ENCODE measurements at places on chromosomes 16 and 17.

DNA sequence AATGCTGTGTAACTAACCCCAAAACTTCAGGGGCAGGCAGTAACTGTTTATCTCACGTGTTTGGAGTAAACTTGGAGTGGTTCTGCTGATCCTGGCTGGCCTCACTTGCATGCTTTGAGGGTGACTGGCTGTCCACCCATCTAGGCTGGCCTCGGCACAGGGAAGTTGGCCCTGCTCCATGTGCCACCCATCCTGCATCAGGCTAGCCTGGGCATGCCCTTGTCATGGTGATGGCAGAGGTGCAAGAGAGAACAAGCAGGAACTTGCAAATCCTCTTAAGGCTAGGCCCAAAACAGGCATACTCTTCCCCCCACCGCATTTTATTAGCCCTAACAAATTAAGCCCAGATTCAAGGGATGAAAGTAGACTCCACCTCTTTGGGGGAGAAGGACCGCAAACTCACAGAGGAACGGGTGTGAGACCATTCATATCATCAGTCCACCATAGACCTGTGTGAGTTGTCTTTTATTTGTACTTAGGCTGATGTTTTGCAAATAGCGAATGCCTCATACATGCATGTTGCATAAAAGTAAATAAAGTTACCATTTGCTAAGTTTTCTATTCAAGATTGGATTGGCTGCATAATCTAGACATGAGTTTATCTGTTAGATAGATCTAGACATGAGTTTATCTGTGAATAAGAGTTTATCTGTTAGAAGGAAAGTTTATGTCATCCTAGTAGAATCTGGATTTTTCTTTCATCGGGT lies 221.0 kb downstream of the CCDC182 start:
- no peak for DNase-seq

GRCh38 chr16:57653936-57654335 lies 14.2 kb upstream of the ADGRG3 start:
- DNase-seq, result no peak

- DNase-seq, result no peak
These were observed 6.0 kb downstream of the RNF157 start for GRCh38 chr17:76234354-76234679.

GRCh38 chr16:69847643-69848042 lies 85.5 kb downstream of the WWP2 start:
- DNase-seq, result no peak

DNA sequence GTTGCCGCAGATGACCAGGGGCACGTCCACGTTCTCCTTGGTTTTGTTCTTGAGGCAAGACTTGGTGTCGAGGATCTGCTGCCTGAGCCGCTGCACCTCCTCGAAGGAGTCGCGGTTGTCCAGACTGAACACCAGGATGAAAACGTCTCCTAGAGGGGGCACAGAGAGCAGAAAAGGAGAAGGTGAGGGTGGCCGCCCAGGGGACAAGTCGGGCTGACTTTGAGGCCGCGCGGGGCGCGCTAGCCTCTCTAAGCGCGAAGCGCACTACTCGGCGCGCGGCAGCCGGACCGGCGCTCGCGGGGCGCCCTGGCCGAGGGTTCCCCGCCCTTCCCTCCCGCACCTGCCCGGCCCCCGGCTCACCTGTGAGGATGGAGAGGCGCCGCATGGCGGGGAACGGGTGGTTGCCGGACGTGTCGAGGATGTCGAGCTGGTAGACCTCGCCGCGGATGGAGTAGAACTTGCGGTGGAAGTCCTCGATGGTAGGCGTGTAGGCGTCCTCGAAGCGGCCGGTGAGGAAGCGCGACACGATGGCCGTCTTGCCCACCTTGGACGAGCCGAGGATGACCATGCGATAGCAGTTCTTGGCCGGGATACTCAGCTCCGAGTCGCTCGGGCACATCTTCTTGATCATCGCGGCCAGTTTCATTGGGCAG lies 533 bp downstream of the RASD1 start:
- DNase-seq, result no peak

- DNase-seq, result no peak
These were observed 98.7 kb upstream of the SDK2 start for GRCh38 chr17:73742948-73743381.

GRCh38 chr16:31377210-31377903 lies 15.8 kb upstream of the ITGAD start:
- no peak for DNase-seq

GRCh38 chr16:85601272-85601639 lies 11.9 kb upstream of the GSE1 start:
- DNase-seq, result no peak

- peak; percentile 53 for DNase-seq
These were observed 80.8 kb upstream of the HSBP1 start for GRCh38 chr16:83727018-83727417.

DNA sequence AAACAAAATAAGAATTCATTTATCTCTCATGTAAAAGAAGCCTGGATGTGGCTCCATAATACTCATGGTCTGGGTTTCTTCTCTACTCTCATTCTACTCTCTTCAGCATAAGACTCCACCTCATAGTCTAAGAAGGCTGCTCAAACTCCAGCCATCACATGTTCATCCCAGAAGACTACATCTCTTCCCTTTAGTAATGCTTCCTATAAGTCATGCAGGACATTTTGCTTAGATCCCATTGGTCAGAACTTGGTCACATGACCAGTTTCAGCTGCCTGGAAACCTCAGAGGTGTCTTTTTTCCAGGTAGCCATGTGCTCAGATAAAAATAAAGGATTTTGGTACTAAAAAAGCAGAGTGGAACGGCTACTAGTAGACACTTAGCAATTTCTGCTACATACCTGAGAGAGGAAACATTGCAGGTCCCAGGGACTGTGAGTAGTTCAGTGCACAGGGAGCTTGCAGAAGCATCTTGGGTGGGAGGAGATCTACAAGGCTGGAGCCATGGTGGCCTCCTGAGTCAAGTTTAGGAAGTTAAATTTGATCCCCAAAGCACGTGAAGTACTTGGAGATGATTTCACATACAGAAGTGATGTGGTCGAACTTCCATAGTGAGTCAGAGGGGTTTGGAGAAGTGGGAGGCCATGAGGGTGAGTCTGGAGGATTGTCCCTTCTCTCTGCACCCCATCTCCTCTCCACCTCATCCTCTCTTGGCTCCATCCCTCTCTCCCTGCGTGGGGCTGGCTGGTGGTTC lies 110.2 kb downstream of the CCDC182 start:
- DNase-seq, result peak; percentile 74

- DNase-seq, result no peak
These were observed 186.1 kb downstream of the RPTOR start for GRCh38 chr17:80730739-80731138.

DNA sequence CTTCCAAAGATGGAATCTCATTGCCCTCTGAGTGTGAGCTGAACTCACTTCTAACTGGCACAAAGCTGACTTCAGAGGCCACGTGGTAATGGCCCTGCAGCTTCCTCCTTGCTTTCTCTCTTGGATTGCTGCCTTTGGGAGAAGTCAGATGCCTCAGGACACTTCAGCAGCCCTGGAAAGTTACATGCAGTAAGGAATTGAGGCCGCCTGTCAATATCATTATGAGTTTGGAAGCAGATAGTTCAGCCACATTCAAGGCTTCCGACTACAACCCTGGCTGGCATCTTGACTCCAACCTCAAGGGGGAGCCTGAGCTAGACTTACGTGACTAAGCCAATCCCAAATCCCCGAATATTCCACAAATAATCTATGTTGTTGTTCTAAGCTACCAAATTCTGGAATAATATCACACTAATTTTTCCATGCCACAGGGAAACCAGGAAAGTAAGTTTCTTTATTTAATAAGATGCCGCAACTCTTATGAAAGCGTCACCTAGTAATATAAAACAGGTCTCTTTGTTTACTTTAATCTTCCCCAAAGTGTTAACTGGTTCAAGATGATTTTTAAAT lies 13.6 kb downstream of the CEP20 start:
- peak; percentile 36 for DNase-seq

- DNase-seq, result no peak
These were observed 112.9 kb downstream of the METRNL start for GRCh38 chr17:83192161-83192788.

- no peak for DNase-seq
These were observed 72.6 kb upstream of the CDH5 start for GRCh38 chr16:66293932-66294331.

DNA sequence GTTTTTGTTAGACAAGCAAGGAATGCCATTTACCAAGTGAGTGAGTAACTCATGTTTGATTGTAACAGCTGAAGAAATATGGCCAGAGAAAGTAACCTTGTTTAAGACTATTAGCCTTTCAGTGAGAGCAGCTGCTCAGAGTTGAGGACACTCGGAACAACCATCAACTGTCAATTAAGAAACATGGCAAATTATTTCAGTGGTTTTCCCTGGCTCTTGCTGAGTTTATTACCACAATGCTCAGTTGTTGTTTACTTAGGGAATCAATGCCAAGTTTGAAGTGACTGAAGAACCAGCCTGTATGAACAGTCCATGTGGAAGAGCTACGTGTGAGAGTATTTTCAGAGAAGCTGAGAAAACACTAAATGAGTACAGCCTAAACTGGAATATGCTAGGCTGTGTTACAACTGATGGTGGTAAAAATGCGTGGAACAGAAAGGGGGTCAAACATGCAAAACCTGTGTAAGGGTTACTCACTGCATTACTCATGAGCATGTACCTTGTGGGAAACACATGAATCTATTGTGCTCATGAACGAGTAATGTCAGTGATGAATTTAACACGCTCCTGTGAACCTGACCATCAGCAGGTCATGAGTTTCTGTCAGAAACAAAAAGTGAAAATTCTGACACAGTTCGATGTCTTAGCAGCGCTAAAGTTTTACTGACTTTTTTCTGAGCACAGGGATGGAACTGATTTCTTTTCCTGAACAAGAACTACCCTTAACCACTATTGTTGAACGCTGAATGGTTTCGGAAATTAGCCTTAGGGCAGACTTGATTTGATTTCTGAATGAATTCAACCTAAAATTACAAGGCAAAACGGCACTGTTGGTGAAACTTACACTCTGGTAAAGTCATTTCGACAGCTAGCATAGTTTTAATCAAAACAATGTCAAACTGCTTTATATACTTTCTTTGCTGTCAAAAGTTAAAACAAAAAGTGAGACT lies 33.5 kb downstream of the GNA13 start:
- peak; percentile 30 for DNase-seq

DNA sequence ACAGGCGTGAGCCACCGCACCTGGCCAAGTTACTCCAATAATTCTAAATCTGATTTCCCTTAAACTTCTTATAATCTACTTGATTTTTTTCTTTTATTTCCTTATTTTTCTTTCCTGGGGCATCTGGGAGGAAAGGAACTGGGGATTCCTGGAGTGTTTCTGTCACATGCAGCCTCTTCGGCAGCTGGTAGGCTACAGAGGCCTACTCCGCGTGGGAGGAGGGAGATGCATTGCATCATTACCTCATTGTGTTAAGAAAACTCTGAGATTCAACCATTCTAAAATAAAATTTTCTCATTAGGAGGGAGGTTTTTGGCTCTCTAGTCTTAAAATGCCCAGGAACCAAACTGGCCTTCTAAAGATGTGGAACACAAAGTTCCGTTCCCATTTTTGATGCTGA lies 64.0 kb downstream of the SOX9 start:
- no peak for DNase-seq

DNA sequence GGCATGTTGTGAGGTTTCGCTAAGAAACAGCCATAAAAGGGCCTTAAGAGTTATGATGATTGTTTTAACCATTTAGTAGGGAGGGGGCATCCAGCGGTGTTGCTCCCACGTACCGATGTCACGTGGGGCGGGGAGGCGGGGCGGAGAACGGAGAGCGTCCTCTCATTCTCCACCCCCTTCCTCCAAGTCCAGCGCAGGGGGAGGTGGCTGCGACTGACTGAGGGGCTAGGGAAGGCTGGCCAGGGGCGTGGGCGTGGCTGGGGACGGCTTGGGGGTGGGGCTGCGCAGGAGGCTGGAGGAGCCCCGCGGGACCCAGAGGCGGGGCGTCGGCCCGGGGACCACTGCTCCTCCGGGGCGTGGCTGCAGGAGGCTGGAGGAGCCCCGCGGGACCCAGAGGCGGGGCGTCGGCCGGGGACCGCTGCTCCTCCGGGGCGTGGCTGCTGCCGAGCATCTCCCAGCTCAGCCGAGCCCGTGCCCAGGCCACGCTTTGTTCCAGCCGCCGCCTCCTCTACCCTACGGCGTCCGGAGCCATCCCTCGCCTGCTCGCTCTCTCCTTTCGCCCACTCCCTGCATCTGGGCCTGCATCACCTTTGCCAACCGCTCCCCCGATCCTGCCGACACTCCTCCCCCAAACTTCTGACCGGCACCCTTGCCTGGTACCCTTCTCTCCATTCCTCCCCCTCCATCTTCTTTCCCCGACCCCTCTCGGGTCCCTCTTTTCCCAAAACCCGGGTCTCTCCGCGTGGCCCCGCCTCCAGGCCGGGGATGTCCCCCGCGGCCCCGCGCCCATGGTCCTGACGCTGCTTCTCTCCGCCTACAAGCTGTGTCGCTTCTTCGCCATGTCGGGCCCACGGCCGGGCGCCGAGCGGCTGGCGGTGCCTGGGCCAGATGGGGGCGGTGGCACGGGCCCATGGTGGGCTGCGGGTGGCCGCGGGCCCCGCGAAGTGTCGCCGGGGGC lies at the start of gene SARM1:
TSS of gene SARM1 (plus strand) at position 450 of the 958 bp plus-strand sequence. CDS start at position 789, 339 bp downstream.
- DNase-seq, result no peak

DNA sequence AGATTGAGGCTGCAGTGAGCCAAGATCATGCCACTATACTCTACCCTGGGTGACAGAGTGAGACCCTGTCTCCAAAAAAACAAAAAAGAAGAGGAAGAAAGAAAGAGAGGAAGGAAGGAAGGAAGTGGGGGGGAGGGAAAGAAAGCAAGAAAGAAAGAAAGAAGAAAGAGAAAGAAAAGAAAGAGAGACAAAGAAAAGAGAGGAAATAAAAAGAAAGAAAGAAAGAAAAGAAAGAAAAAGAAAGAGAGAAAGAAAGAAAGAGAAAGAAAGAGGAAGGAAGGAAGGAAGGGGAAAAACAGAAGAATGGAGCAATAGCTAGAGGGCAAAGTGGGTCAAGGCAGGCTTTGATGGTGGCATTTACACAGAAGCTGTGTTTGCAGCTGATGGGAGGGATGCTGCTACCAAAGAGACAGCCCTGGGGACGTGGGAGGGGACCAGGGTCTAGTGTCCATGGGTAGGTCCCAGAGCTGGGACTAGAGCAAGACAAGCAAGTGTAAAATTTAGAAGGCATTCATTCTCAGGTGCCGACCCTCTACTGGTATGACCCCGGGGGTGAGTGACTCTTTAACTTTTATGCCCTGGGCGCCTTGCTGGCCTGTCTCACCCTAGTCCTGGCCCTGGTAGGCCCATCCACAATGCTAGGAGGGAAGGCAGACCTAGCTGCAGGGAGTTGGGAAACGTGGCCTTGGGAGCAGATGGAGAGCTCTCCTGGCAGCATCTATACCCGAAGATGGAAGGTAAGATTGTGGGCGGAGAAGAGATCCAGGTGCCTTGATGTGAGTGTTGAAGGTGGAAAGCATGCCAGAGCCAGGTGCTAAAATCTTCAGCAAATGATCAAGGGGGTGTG lies 2.0 kb upstream of the CES3 start:
- DNase-seq, result no peak

- DNase-seq, result peak; percentile 83
These were observed 16.3 kb upstream of the MAP3K14 start for GRCh38 chr17:45332989-45333701.

All from inflammatory macrophage treated with lipopolysaccharide for 4 hours (primary cell).